ENCODE measurements at places on chromosomes 3 and 15. TPM values are rescaled to one million over a fixed set of nuclear protein-coding genes. Genes with fewer than 3 reads are reported as not detected.

TRH gene
- not detected for total RNA-seq

FAM81A gene
- total RNA-seq: 0.04 TPM

NR1I2 gene
- 0.08 TPM for total RNA-seq

RBP2 gene
- not detected for total RNA-seq

ZNF80 gene
- total RNA-seq: not detected

ADGRG7 gene
- not detected for total RNA-seq

TM6SF1 gene
- 0.15 TPM for total RNA-seq

ADAMTS17 gene
- 0.86 TPM for total RNA-seq

TP63 gene
- 212 TPM for total RNA-seq

TM4SF1 gene
- total RNA-seq: 154 TPM

TMEM158 gene
- 4.3 TPM for total RNA-seq

ISG20 gene
- total RNA-seq: 27.8 TPM

DNAJB11 gene
- total RNA-seq: 64.6 TPM

GASK1A gene
- total RNA-seq: 0.91 TPM

FEZF2 gene
- not detected for total RNA-seq

RETNLB gene
- not detected for total RNA-seq

C3orf70 gene
- not detected for total RNA-seq

XIRP1 gene
- not detected for total RNA-seq

MGA gene
- 7.6 TPM for total RNA-seq

TOMM70 gene
- 37.6 TPM for total RNA-seq

CTXN2 gene
- total RNA-seq: not detected

CLDN16 gene
- total RNA-seq: not detected

P3H2 gene
- total RNA-seq: 76.2 TPM

IL5RA gene
- not detected for total RNA-seq

KLHL25 gene
- total RNA-seq: 4.4 TPM

FBXL2 gene
- total RNA-seq: 19.5 TPM

DPPA2 gene
- total RNA-seq: not detected

ZNF385D gene
- total RNA-seq: not detected

AEN gene
- 27.3 TPM for total RNA-seq

SPATA12 gene
- total RNA-seq: not detected

SNUPN gene
- 21.7 TPM for total RNA-seq

VEPH1 gene
- total RNA-seq: 0.34 TPM

ACTC1 gene
- not detected for total RNA-seq

MESP2 gene
- total RNA-seq: 1.7 TPM

PARP16 gene
- total RNA-seq: 4.0 TPM

DTX3L gene
- total RNA-seq: 8.5 TPM

STX19 gene
- not detected for total RNA-seq

KLHL40 gene
- total RNA-seq: not detected

TRIM69 gene
- total RNA-seq: 4.8 TPM

SAMD7 gene
- not detected for total RNA-seq

PP2D1 gene
- not detected for total RNA-seq

EFHB gene
- total RNA-seq: not detected

STOML1 gene
- total RNA-seq: 18.8 TPM

ANKRD63 gene
- not detected for total RNA-seq

CNTN4 gene
- total RNA-seq: not detected

SLC28A2 gene
- total RNA-seq: not detected

GRM2 gene
- 0.08 TPM for total RNA-seq

LRRC31 gene
- total RNA-seq: not detected

UTS2B gene
- total RNA-seq: not detected

Data from hair follicular keratinocyte (primary cell).